Activated CD4-positive, alpha-beta T cell treated with anti-CD3 and anti-CD28 coated beads for 48 hours (primary cell): ENCODE measurements at places on chromosomes 5 and 9.

- no peak for DNase-seq
These were observed 143.0 kb upstream of the LHFPL2 start for GRCh38 chr5:78791501-78792100.

GRCh38 chr5:108743319-108743718, 4.4 kb upstream of the FER start:
- no peak for DNase-seq

DNA sequence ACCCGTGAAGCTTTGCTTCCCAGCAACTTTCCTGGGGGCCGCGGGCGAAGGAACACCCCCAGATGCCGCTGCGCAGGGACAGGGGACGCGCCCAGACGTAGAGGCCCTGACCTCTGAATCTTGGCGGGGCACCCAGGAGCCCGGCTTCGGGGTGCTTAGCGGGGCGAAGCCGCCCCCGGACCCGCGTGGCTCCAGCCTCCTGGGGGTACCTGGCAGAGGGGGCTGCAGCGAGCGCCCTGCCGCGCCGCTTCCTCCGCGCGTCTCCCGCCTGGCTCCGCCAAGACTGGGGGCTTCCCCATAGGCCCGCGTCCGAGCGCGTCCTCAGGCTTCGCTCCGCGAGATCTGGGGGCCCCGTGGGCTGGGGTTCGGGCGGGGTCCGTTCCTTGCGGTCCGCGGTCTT, 23.0 kb upstream of the ZNF782 start:
- no peak for DNase-seq

DNA sequence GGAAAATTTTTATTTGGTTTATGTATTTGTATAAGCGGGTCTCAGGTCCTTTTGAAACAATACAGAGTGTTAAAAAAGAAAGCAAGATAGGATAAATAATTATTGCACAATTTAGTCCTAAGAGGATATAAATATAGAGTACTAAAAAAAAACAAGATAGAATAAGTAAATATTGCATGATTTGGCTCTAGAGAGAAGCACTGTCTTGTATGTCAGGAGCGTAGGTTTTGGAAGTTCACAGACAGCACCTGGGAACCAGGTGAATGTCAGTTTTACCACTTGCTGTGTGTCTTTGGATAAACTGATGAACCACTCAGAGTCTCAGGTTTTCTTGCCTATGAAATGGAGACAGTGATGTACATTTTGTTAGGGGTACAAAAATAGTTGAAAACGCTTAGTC, 266.2 kb upstream of the ADAMTSL1 start:
- no peak for DNase-seq

- DNase-seq: no peak
These were observed 140.1 kb downstream of the GRIA1 start for GRCh38 chr5:153630546-153630945.

DNA sequence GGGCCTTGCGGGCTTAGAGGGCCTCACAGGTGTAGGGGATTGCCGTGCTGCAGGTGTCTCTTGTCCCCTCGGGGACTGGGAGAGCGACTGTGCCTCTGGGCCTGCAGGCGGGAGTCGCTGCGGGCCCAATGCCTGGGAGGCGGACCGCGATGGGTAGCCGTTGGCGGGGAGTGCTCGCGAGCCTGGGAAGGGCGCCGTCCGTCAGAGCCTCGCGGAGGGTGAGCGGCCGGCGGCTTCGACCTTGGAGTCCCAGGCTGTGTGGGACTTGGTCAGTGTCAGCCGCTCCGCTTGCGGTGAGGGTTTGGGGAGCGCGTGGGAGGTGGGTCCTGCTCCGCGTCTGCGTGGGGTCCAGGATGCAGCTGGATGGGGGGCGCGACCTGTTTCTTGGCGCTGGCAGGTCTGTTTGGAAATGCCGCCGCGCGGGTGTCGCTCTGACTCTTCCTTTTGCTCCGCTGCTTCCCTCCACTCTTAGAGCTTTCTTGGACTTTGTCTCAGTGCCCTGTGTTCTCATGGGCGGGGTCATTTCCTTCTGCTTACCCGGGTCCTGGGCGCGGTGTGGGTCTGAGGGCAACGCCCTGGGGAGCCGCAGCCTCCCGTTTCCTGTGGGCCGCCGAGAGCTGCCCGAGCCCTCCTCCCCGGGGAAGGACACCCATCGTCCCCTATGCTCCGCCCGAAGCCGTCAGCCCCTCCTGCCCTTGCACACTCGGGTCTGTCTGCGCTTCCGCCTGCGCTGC, 88.9 kb upstream of the CACNA1B start:
- no peak for DNase-seq

GRCh38 chr9:93958121-93958818, 3.1 kb upstream of the BARX1 start:
- DNase-seq: peak; percentile 50

DNA sequence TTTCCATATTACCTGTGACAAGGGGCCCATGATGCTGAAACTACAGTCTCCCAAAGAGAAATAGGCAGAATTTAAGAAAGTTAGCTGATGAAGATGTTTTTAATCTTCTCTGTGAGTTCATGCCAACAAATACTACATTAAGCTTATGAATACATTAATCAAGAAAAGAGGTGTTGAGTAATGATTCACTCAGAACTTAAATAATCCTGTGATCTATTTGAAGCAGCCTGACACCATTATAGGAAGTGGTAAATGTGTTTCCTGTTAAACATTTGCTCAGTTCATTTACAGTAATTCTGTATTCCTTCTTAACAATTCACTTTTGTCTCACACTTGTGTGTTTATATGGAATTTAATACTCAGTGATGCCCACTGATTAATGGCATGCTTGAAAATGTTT, 75.0 kb upstream of the IZUMO3 start:
- DNase-seq: no peak

DNA sequence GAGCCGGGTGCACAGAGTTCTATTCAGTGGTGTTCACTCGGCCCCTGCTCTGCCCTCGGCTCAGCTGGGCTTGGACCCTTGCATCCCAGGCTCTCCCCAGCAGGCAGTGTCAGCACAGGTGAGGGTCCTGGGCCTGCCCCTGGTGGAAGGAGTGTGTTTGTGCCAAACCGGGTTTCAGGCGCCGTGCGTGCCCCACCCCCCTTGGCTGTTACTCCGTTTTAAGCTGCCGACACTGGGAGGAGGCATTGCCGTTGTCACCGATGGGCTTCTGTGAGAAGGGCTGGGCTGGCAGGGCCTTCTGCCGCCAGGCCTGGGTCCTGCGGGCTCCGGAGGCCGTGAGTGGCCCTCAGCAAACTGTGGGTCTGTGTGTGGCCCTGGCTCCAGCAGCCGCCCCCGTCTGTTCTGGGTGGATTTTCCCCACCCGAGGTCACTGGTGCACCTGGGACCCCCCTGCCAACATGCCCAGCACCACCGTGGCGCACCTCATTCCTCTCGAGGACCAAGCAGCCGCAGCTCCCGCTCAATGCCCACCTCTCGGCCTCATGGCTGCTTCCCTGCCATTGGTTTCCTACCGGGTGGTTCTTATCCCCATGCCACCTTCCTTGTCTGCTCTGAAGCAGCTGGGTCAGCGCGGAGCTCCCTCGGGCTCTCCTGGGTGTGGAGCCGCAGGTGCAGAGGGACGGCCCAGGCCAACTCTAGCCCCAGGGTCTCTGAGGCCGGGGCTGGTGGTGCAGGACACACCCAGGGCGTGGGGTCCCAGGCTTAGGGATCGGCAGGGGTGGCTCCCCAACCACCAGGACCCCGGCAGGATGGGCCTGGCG, 44.3 kb upstream of the EXOC3 start:
- DNase-seq: no peak

- DNase-seq: no peak
These were observed 93.8 kb upstream of the IL12B start for GRCh38 chr5:159424123-159424522.

DNA sequence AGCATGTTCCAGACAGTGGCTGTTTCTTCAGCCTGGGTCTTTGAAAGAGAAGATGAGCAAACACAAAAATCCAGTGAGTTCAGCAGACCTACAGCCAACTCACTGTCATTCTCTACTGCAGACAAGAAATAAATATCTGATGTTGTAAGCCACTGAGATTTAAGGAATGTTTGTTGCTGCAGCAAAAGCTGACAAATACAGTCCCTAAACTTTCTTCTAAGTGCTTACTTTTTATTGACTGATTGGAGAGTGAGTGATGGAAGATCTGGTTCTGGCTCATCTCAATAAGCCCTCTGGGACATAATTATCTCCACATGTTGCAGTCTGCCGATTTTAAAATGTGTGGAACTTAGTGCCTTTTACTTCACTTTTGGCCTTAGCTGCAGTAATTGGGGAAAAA, 69.9 kb upstream of the LMNB1 start:
- no peak for DNase-seq

- no peak for DNase-seq
These were observed 22.5 kb upstream of the HMGCS1 start for GRCh38 chr5:43335681-43336080.

GRCh38 chr5:144247131-144247530, 76.5 kb downstream of the KCTD16 start:
- DNase-seq: no peak

- no peak for DNase-seq
These were observed 20.5 kb downstream of the MVB12B start for GRCh38 chr9:126347093-126347492.

DNA sequence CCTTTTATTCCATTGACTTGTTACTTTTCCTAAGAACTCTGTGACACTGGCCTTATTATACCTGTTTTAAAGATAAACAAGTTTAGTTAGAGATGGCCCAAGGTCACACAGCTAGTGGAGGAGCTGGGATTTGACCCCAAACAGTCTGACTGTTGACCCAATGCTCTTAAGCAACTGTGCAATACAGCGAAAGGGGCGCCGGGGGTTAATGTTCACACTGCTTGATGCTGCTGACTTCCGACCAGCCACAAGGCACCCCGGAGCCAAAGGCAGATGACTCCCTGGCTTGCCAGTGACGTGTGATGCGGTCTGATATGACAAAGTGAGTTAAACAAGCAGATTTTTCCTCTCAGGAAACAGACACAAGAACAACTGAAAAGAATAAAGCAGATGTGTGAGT, 23.9 kb downstream of the PIK3R1 start:
- DNase-seq: peak; percentile 88

GRCh38 chr5:8376478-8376877, 507.5 kb downstream of the MTRR start:
- peak; percentile 9 for DNase-seq

DNA sequence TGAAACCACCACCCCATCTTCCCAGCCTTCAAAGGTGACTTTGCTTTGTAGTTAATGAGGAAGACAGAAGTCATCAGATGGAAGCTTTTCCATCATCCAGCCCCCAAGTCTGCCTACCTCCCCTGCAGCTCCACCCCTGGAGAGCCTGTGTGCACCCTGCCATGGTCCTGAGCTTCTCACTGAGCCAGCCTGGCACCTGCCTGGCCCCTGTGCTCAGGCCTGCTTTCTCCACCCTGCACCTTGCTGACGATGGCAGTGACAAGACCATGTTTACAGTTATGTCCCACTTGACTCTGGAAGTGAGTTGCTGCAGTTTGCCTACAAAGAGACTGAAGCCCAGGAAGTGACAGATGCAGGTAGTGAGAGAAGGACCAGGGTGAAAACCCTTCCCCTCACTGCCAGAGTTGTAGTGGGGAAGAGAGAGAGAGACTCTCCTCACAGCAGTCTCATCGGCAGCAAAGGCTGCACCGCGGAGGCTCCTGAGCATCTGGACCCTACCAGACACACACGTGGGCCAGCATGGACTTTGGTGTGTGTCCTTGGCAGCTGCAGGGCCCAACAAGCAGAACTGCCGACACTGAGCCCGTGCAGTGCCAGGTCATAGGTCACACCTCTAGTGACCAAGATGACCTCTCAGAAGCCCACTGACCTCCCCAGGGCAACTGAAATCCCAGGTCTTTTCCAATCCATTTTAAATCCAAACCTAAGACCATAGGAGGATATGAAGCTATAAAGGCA, 107.1 kb downstream of the CACNA1B start:
- no peak for DNase-seq

- no peak for DNase-seq
These were observed 40.5 kb downstream of the BHMT start for GRCh38 chr5:79151942-79152671.

GRCh38 chr9:37028420-37029031, 5.5 kb downstream of the PAX5 start:
- DNase-seq: no peak

DNA sequence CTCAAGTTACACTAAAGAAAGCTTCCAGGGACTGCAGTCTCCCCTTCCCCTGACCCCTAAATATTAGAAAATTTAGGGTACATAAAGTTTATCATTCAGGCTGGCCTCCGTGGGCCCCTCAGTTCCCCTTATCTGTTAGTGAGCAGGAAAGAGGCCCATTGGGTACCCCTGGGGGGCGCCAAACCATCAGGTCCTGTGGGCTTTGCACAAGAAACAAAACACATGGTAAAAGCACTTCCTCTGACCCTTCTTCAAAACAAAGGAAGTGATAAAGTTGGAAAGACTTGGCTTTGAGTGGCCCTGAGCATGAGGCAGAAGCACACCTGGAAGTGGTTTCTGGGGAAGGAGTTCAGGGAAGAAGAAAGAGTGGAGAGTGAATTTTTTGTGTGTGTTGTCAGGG, 213.0 kb downstream of the SMARCA2 start:
- DNase-seq: peak; percentile 37

GRCh38 chr9:126055381-126055985, 271.1 kb upstream of the MVB12B start:
- no peak for DNase-seq

DNA sequence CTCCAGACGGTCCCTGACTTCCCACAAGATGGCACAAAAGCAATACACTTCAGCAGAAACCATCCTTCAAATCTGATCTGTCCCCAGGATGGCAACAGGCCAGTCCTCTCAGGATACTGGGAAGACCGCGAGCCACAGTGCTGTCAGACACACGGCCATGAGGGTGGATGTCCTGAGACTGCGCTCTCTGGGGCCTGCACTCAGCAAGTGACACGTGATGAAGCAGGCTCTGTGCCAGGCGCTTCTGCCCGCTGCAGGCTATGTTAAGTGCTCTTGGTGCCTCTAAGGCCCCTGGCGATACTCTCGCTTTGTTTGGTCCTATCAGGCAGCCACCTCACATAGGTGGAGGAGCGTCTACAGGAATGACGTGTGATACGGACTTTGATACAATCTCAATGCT, 7.1 kb downstream of the BRD9 start:
- no peak for DNase-seq

DNA sequence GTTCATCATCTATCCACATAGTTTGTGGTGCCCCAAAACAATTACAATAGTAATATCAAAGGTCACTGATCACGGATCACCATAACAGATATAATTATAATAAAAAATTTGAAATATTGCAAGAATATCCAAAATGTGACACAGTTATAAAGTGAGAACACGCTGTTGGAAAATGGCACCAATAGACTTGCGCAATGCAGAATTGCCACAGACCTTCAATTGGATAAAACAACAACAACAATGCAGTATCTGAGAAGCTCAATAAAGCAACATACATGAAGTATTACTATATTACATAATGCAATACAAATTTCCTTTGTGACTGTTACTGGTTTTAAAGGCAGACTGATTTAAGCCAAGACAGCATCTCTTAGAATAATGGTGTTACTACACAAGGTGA, 44.7 kb upstream of the PRRC1 start:
- no peak for DNase-seq
